DMS 273 treated with DMSO at 0.1 percent for 48 hours (cell line): ENCODE measurements at places on chromosomes 16 and 17.

GRCh38 chr17:34998205-34998604 is 17.9 kb downstream of the LIG3 start:
- DNase-seq: no peak

- no peak for DNase-seq
These were observed 16.3 kb downstream of the MPP3 start for GRCh38 chr17:43816336-43817320.

DNA sequence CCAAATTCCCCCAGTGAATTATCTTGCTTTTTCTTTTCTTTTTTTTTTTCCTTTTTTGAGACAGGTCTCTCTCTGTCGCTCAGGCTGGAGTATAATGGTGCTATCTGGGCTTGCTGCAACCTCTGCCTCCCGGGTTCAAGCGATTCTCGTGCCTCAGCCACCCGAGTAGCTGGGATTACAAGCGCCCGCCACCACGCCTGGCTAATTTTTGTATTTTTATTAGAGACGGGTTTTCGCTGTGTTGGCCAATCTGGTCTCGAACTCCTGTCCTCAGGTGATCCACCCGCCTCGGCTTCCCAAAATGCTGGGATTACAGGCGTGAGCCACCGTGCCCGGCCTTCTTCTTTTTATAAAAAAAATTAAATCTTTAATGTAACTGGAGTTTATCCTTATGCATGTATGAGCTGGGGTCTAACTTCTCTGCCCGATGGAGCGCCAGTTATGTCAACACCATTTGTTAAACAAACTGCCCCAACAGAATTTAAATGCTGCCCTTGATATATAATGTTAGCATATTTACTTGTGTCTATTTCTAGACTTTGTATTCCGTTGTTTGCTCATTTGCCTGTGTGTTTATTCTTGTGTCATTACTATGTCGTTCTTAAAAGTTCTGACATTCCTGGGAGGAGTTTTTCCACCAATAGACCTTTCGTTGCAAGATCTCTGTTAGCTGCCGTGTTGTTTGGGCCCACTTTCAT is 535 bp upstream of the AURKB start:
- DNase-seq: no peak

- DNase-seq: no peak
These were observed 165.1 kb upstream of the CDC42EP4 start for GRCh38 chr17:73476890-73477350.

DNA sequence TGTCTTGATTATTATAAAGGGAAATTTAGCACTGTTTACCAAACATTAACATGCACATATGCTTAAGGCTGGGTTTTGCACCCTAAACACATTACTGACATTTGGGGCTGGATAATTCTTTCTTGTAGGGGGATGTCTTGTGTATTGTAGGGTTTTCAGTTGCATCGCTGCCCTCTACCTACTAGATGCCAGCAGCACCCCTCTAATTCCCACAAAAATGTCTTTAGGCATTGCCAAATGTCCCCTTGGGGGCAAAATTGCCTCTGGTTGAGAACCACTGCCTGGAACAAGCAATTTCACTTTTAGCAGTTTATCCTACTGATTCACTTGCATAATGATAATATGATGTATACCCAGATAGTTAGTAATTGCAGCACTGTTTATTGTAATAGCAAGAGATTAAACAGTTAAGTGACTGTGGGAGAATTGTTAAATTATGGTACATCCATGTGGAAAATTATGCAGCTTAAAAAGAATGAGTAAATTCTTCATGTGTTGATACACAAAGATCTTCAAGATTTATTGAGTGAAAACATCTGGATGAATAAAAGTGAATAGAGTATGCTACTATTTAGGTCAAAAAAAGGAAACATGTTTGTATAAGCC is 18.4 kb downstream of the PRSS54 start:
- no peak for DNase-seq

DNA sequence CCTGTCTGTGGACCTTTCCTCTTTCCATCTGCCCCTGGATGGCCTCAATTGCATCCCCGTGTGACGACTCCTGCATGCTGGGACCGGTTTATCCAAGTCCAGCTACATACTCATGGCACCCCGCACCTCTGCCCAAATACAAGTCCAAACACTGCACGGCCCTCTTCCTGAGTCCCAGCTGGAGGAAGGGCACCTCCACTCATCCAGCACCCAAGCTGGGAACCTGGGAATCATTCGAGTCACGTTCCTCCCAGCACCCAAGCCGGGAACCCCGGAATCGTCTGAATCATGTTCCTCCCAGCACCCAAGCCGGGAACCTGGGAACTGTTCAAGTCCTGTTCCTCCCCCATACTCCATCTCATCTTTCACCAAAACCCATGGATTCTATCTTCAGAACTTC is 10.2 kb downstream of the TRARG1 start:
- DNase-seq: no peak

DNA sequence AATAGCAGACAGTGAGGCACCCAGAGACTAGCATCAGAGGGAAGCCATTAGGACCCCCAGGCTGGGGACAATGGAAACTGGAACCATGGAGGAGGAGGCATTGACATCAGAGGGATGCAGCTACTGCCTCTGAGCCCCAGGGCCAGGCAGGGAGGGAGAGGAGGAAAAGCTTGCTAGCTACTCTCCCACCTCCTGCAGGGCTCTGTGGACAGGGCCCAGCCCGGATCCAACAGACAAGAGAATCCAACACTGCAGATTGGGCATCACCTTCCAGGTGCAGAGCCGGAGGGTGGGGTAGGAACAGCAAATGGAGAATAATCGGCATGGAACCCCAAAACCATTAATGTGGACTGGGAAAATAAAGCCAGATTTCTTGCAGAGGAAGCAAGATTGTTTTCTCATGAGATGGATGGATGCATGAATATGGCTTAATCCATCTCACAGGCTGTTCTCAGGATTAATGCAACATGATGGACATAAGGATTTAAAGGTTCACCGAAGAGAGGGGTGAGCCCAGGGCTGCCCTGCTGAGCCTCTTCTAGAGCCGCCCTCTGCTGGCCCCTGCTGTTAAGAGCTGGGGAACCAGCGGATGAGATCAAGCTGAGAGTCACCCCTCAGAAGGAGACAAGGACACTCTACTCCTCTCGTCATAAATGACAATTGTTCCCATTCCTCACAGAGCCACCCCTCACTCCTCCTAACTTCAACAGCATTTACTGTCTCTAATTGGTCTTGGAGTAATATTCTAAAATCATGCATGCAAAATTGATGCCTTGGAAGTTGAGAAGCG is 48.8 kb downstream of the DNAH3 start:
- DNase-seq: no peak

GRCh38 chr17:38709104-38709820 is 4.2 kb downstream of the MLLT6 start:
- DNase-seq: no peak

DNA sequence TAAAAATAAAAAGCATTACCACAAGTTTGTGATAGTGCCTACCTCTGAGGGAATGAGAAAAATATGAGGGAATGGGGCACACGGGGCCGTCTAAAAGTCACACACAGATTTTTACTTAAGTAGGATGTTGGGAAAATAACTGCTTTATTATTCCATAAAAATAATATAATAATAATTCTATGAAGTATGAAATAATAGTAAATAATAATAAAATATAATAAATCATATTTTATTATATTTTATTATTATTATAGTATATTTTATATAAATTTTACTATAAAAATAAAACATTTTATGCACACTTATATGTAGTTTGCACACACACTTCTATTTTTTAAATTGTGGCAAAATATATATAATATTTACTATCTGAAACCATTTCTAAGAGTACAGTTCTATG is 92.3 kb downstream of the BMERB1 start:
- DNase-seq: no peak

GRCh38 chr16:13205352-13205751 is 304.0 kb downstream of the SHISA9 start:
- DNase-seq: no peak

DNA sequence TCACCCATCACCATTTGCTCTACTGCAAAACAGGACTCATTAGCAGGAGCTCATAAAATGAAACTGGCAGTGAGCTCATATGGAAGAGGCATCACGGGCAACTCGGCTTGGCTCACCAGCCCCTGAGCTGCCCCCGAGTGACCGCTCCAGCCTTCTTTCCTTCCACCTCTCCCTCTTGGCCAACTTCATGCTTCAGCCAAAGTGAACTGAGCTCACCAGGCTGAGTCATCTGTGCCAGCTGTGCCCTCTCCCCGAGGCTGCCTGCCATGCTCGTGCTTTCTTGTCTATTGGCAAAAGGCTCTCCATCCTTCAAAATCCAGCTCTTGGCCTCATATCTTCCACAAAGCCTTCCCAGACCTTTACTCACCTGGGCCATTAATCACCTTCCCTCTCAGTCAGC is 391.4 kb downstream of the WWOX start:
- DNase-seq: no peak

GRCh38 chr17:1762901-1763898 is 1.3 kb downstream of the SERPINF1 start:
- no peak for DNase-seq

- peak; percentile 77 for DNase-seq
These were observed 27.5 kb downstream of the ZFHX3 start for GRCh38 chr16:73020409-73020884.

GRCh38 chr16:53099318-53100130 is 44.7 kb downstream of the CHD9 start:
- peak; percentile 91 for DNase-seq

DNA sequence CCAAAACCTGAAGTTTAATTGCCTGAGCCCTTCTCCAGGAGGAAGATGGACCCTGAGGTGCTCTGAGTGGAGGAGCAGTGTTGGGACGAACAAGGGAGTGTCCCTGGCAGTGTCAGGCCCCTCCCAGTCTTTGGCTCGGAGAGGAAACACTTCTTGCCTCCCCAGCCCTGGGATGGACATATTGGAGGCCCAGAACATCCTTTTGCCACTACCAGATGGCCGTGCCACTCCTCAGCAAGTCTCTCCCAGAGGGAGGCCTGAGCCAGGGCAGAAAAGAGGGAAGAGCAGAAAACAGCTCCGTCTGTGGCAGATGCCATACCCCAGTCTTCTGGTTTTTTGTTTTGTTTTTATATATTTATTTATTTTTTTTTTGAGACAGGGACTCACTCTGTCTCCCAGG is 91.5 kb upstream of the CRHR1 start:
- peak; percentile 42 for DNase-seq

- DNase-seq: no peak
These were observed 92.1 kb upstream of the HLF start for GRCh38 chr17:55172612-55173011.

DNA sequence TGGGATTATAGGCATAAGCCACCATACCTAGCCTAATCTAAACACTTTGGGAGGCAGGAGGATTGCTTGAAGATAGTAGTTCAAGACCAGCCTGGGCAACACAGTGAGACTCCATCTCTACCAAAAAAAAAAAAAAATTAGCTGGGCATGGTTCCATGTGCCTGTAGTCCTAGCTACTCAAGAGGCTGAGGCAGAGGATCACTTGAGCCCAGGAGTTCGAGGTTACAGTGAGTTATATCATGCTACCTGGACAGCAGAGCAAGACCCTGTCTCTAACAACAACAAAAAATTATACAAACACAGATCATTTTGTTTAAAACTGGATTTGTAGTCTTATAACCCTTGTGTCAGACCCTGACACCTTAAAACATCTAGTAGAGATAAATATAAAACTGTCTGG is 7.7 kb upstream of the C16orf54 start:
- no peak for DNase-seq

- peak; percentile 25 for DNase-seq
These were observed at the start of gene ACSF2 for GRCh38 chr17:50425682-50426471. Gene ACSF2 (plus strand): TSS chr17:50426218. CDS start chr17:50426262, 44 bp downstream.

- DNase-seq: no peak
These were observed 174.3 kb upstream of the CHMP6 start for GRCh38 chr17:80817321-80817845.

DNA sequence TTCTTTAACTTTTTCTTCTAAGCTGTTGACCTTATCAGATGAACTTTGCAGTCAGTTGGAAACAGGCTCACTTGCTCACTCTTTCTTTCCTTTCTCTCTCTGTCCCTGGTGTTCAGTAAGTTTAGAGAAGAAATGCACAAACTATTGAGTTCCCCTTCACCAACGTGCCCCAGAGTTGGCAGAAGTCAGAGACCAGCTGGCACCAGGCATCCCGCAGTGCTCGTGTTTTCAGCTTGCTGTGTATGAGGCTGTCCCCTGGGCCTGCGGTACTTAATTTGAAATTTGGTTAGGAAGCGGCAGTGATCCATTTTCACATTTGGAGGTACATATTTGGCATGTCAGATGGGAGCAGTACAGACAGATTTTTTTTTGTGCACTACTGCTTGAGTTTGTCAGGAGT is 258.6 kb downstream of the SNX29 start:
- DNase-seq: peak; percentile 74

DNA sequence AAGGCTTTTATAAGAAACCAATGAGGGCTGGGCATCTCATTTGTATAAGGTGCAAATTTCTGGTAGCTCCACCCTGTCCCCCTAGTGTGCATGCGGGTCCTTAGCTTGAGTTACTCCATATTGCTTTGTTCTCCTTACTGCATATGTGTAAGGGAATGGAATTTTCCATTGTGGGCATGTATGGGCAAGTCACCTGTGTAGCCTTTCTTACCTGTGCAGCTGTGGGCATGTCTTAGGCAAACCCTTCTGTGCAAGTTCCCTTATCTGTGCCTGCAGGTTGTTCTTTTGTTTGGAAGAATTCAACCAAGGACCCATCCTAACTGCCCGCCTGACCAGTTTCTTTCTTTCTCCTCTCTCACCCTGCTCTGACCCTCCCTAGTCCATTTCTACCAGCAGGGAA is 122.8 kb upstream of the HS3ST4 start:
- no peak for DNase-seq

- DNase-seq: no peak
These were observed 23.4 kb downstream of the TRPV1 start for GRCh38 chr17:3585826-3586225.

DNA sequence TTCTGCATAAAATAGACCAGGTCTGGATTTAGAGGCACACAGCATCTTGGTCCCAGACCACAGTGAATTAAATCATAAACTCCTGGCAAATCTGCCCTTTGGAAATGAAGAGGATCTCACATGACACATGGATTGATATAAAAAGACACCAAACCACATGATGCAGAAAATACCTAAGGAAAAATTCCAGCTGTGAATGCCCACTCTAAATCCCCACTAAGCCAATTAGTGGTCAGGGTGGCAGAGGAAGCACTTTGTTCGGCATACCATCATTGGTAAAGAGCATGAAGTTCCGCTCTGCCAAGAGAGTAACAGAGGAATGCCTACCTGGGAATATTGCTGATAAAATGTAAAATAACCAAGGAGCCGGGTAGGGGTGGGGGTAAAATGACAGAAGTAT is 32.4 kb upstream of the NOL11 start:
- DNase-seq: no peak

GRCh38 chr17:32846143-32846542 is 30.8 kb downstream of the MYO1D start:
- DNase-seq: no peak

GRCh38 chr17:145671-146541 is 8.5 kb downstream of the SCGB1C2 start:
- DNase-seq: no peak

- no peak for DNase-seq
These were observed 21.9 kb downstream of the PARN start for GRCh38 chr16:14608111-14608566.

DNA sequence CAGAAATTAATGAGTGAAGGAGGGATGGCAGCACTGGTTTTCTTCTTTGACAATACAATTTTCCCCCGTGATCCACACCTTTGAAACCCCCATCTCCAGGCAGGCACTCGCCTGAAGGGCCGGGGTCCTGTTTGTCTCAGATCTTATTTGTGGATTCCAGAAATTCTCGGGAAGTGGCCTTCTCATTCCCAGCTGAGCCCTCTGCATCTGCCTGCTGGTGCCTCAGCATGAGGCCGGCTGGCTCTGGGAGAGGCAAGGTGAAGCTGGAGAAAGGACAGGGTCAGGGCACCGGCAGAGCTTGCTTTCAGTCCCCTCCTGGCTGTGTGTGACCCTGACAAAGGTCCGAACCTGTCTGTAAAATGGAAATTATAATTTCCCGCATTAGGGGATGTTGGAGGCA is 35.8 kb upstream of the C1QL1 start:
- DNase-seq: no peak
